ENCODE measurements at places on chromosomes 5 and 9.
A peak's percentile ranks its signal among the peaks of the same experiment; 100 is the strongest.

GRCh38 chr5:36701085-36701698 lies 94.8 kb downstream of the SLC1A3 start:
- no peak for DNase-seq

DNA sequence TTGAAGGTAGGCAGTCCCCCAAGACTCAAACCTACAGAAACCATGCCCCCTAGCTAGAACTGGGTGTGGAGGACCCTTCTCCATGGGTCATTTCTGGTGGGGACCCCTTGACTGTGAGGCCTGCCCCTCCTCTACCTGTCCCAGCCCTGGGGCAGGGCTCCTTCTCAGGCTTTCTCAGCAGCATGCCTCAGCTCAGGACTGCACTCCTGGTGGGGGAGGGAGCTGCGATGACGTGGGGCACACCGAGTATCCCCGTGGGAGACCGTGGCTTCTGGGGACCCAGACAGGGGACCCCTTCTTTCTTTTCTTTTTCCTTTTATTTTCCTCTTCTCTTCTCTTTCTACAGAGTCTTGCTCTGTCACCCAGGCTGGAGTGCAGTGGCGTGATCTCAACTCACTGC lies 27.0 kb upstream of the PITX1 start:
- no peak for DNase-seq

DNA sequence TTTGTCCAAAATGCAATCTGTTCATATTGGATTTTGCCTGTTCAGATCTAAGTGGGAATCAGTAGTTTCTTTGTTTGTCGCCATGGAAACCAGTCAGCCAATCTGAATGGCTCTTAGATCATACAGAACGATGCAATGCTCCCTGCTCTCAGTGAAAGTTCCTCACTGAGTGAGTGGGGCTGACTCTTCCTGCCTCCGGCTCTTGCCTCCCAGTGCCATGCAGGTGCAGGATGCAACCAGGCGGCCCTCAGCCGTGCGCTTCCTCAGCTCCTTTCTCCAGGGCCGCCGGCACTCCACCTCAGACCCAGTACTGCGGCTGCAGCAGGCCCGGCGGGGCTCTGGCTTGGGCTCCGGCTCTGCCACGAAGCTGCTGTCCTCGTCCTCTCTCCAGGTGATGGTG lies at the start of gene PTPDC1:
Gene PTPDC1 (plus strand): TSS at position 151 of the 400 bp plus-strand sequence. CDS start 67 bp downstream, at position 218.
- DNase-seq: peak; percentile 41

DNA sequence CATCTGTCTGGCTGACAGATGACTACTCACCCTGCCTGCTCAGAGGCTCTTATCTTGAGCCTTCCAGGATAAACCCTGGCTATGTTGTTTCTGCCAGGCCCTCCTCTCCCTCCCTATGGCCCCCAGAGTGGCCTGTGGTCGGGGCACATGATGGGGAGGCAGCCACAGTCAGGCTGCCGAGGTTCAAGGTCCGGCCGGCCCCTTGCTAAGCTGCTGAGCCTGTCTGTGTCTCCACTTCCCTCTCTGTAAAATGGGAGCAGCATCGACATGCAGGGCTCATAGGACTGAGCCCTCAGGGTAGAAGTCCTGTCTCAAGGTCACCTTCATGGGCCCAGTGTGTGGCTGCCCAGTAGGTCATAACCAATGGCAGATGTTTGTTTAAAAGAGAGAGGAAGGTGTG lies 28.5 kb downstream of the WNK2 start:
- no peak for DNase-seq

- no peak for DNase-seq
Observed at GRCh38 chr9:128394379-128395168, 23.4 kb downstream of the URM1 start.
